ENCODE measurements at places on chromosomes 5 and 9.

DNA sequence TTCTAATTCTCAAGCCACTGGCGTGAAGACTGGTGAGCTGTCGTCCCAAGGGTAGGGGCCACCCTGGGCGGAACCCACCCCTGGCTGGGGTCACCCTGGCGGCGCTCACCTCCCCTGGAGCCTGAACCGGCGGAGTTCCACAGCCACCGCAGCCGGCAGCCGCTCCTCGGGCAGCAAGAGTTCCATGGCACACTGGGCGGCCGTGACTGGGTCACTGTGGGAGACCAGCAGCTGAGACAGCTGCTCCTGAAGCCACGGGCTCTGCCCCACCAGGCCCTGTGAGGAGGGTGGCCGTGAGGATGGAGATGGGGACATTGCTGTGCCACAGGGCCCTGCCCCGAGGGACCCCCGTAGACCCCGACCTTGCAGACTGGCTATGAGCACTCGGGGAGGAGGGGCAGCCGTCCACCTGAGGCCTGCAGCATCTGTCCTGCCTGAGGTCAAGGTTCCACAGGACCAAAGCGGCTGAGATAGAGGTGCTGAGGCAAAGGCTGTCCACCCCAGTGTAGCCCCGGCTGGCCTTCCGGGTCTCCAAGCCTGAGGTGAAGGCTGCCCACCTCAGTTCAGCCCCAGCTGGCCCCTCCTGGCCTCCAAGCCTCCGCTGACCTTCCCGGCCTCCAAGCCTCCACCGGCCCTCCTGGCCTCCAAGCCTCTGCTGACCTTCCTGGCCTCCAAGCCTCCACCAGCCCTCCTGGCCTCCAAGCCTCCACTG lies 50.6 kb upstream of the NRARP start:
- no peak for DNase-seq

DNA sequence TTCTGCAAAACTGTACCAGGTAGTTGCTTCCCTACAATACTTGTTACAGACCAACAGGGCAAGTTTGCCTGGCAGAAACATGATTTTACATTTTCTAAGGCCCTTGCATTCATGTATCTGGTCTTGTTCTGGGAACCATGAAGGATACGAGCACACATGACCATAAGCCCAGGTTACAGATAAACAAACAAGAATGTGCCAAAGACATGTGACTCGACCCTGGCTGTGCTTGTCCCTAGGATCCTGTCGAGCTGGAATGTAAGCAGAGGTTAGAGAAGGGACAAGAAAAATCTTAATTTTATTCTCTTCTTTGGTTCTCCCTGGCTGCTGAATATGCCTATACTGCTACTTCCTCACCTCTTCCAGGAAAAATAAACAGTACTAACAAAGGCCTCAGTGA lies 32.5 kb downstream of the PTCH1 start:
- no peak for DNase-seq

GRCh38 chr9:96201140-96201539 lies 100.8 kb downstream of the HSD17B3 start:
- DNase-seq: no peak

- no peak for DNase-seq
Measured at GRCh38 chr9:76341616-76342015, 52.6 kb downstream of the RFK start.

GRCh38 chr5:65721050-65721719 lies 724 bp downstream of the SGTB start:
- no peak for DNase-seq

GRCh38 chr5:22593592-22593991 lies 259.6 kb downstream of the CDH12 start:
- DNase-seq: no peak

DNA sequence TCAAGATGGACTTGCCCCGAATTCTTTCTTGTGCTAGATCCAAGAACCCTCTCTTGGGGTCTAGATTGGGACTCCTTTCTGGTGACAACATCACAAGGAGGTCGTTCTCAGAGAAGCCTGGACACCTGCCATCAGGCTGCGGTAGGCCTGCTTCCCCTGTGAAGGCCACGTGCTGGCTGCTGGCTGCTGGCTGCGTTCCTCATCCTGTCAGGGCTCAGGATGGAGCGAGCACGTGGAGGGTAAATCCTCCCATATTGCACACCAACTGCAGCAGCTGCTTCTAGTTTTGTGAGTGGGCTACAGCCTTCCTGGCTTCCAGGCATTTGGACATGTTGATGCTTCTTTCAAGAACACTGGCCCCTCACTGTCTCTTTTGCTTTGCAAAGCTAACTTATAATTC lies 95.6 kb downstream of the HSPA4 start:
- DNase-seq: no peak

DNA sequence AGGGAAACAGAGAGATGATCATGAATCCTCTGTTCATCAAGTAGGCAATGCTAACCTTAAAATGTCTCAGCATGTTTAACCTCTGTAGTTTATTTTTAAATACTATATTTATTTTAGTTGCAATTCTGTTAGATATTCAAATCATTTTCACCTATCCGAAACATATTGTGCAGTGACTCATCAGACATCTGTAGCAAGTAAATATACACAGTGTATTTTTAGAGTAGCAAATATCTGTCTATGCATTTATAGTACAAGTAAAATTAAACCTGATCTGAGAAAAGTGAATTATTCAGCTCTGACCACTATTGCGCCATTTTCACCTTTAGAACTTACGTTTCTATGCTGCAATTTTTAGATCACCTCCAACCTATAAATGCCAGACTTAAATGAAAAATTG lies 24.3 kb upstream of the TUSC1 start:
- no peak for DNase-seq

DNA sequence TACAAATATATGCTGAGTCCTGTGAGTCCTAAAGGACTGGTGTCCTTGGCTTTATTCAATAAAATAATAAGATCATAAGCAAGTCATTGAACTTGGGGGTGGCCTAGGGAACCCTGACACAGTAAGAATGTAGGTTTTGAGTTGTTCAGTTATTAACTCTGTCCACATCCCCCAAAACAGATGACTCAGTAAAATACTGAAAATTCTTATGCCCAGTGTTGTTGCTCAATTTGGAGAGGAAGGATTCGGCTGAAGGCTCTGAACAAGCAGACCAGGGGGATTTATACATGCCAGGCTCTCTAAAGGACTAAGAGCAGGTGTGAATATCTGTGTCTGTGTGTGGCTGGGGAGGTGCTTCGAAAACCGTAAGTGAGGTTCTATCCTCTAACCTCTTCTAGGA lies 173.7 kb downstream of the RMI1 start:
- DNase-seq: no peak

GRCh38 chr9:7320139-7320538 lies 479.4 kb downstream of the DMAC1 start:
- DNase-seq: no peak

GRCh38 chr9:13718086-13718485 lies 438.6 kb upstream of the MPDZ start:
- DNase-seq: no peak

GRCh38 chr9:111035543-111036428 lies 2.5 kb downstream of the LPAR1 start:
- no peak for DNase-seq

- DNase-seq: no peak
Measured at GRCh38 chr9:12716823-12717600, 23.8 kb downstream of the TYRP1 start.

DNA sequence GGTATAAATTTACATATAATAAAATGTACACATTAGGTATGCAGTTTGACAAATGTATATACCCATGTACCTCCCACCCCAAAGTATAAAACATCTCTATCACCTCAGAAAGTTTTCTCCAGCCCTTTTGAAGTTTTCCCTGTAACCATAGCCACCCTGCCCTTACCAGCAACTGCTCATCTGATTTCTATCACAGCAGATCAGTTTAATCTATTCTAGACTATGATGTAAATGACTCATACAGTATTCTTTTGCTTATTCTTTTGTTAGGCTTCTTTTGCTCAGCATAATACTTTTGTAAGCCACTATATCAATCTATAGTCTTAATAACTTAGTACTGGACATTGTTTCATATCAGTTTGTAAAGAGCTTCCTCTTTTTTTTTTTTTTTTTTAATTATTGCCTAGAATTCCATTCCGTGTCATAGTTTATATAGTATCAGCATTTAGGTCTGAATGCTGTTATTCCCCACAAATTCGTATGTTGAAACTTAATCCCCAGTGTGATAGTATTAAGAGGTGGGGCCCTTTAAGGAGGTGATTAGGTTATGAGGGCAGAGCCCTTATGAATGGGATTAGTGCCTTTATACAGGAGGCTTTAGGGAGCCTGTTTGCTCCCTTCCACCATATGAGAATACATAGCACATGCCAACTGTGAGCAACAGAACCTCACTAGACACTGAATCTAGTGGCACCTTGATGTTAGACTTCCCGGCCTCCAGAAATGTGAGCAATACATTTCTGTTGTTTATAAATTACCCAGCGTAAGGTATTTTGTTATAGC lies 20.3 kb downstream of the MELK start:
- DNase-seq: no peak

DNA sequence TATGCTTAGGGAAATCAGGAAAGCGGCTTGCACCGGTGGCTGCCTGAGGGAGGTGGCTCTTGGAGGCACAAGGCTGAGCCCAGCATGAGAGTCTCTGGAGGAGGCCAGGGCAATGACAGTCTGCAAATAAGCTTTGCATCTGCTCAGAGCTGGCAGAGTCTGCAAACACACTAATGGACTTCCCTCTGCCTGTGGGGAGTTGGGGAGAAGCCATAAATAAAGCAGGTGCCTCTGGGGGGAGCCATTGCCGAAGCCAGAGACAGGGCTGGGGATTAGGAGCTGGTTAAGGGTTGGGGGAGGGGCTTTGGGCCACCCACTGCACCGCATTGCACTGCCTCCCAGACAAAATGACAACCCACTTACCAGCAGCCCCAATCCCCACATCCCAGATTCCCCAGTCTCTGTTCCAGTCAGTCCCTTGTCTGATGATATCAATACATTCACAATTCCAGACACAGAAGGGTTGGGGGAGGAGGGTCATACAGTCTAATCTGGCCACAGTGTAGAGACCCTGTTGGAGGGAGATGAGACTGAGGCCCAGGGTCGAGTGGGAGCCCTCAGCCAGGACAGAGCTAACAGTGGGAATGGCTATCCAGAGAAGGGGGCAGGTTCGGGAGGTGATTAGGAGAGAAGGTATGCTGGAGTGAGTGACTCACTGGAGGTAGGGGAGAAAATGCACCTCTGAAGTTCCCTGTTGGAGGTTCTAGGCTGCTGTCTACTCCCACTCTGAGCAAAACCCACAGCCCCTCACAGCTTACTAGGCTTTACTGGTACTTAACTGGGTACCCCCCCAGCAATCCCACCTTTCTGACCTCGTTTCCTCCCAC lies 53.7 kb downstream of the PAX5 start:
- DNase-seq: no peak

- DNase-seq: no peak
Measured at GRCh38 chr9:34929506-34930102, 28.5 kb upstream of the PHF24 start.

DNA sequence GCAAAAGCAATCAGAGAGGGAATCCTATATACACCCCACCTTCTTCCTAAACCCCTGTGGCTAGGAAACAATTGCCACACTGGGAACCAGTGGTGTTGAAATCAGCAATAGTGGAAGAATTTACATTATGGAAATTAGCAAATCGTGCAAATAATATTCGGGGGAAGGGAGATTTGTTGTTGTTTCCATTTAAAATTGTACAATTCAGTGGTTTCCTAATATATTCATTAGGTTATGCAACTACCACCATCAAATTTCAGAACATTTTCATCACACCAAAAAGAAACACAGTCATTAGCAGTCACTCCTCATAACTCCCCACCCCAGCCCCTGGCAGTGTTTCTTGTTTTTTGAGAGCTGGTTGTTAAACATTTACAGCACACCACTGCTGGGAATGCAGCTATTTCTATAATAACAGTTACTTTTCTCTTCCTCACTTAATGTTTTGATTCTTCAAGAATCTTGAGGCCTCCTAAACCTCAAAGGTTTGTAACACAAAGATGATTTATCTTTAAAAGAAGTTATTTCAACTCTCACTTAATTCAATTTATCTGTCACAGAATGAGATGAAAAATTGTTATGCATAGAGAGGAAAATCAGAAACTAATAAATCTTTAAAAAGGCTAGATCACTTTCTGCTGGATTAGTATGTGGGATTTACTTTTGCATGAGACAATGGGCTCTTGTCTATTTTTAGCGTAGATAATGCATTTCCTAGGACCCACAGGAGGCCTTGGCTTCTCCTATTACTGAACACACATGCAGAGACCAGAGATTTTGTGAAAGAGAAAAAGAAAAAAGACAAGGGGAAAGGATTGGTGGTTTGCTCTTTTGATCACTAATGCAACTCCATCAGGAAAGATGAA lies 91.8 kb upstream of the DAPK1 start:
- DNase-seq: no peak

DNA sequence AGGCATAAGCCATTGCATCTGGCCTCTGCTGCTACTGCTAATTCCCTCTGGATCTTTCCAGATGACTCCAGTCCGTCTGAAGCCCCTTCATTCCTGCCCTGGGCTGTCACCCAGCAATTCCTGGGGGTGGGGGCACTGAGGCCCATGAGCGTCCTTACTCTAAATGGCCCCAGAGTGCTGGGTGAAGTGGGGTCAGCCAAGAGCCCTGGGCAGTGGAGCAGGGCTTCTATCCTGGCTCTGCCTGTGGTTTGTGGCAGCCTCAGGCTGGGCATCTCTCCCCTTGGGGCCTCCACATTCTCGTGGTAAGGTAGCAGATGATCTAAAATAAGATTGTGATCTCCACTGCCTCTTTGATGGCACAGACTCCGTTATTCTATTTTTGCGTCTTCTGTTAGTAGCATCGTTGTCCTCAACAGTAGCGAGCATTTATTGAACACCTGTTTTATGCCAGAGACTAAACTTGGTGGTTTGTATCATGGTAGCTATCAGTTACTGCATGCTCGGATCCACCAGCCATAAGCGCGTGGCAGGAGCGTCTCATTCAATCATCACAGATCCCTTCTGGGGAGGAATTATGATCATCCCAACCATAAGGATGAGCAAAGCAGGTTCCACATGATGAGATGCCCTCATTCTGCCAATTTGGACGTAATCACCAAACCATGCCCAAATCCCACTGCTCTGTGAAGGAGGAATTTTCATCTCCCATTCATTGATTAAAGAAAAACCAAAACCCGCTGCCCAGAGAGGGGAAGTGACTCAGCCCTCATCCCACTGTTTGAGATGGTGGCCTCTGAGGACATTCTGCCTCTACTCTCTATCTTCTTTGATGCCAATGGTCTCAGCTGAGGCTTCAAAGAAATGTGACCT lies 21.9 kb upstream of the DUSP1 start:
- DNase-seq: no peak

Data from stimulated activated CD8-positive, alpha-beta memory T cell treated with anti-CD3 and anti-CD28 coated beads, Interleukin-7, amount 100 ng/mL, for 48 hours (primary cell).